ENCODE measurements at places on chromosomes 5 and 9. TPM values are rescaled to one million over a fixed set of nuclear protein-coding genes. Genes with fewer than 3 reads are reported as not detected.

- H3K27ac ChIP-seq, result no peak within 1 kb of the TSS
- H3K4me1 ChIP-seq, result peaks cover 12% of the 10 kb centered on the region
- no peaks in the 10 kb centered on the region for H3K36me3 ChIP-seq
- H3K27me3 ChIP-seq, result no peaks in the 10 kb centered on the region
- H3K4me3 ChIP-seq, result peak within 1 kb of the TSS; percentile 76
- DNase-seq, result no peak
Measured at GRCh38 chr5:81393783-81394718, at the start of gene ACOT12. Gene ACOT12 (minus strand): TSS chr5:81394134. CDS start chr5:81394114, 20 bp downstream.

DNA sequence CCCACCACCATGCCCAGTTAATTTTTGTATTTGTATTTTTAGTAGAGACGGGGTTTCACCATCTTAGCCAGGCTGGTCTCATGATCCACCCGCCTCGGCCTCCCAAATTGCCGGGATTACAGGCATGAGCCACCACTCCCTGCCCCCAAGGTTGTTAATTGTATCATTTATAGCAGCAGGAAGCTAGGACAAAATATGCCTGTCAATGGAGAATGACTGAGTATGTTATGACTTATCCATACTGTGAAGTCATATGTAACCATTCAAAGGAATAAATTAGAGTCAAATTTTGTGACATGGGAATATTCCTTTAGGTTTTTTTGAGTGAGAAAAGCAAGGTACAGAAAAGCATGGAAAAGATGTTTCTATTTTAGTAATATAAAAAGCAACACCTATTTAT is 3.9 kb upstream of the DAB2 start:
- no peak overlapping the region for H3K27ac ChIP-seq
- no peaks in the 10 kb centered on the region for H3K36me3 ChIP-seq
- peaks cover 20% of the 10 kb centered on the region for H3K4me1 ChIP-seq
- no peak overlapping the region for H3K4me3 ChIP-seq
- DNase-seq, result no peak

C9orf85 gene
- 8.4 TPM for total RNA-seq

KLHL3 gene
- 12.8 TPM for total RNA-seq

- H3K4me3 ChIP-seq, result no peak overlapping the region
- peaks cover 6% of the 10 kb centered on the region for H3K4me1 ChIP-seq
- no peaks in the 10 kb centered on the region for H3K27me3 ChIP-seq
Measured at GRCh38 chr9:133169102-133169501, 5.4 kb upstream of the GBGT1 start.

CARTPT gene
- not detected for total RNA-seq

SPINK6 gene
- total RNA-seq, result not detected

DNA sequence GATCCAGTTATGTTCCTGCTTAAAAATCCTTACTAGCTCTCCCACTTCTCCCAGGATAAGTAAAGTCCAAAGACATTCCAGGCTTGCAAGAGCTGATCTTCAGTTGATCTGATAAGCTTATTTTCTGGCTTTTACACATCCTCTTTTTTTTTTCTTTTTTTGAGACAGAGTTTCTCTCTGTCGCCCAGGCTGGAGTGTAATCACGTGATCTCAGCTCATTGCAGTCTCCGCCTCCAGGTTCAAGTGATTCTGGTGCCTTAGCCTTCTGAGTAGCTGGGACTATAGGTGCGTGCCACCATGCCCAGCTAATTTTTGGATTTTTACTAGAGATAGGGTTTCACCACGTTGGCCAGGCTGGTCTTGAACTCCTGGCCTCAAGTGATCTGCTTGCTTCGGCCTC is 37.3 kb upstream of the PTPN3 start:
- no peak overlapping the region for H3K27ac ChIP-seq
- no peak for DNase-seq

DNA sequence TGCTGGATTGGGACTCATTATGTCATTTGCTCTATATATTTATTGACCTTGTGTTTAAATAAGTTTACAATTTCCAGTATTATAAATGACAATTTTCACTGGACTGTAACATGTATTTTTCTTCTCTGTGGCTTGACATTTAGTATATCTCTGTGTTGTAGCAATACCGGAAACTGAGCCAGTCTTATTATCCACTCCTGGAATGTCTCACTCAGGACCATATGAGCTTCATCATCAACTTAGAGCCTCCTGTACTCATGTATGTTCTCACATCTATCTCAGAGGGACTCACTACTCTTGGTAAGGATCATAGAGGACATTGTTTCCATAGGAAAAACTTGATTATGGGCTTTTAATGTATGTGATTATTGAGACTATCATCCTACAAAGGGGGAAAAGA is 66.5 kb upstream of the TLX3 start:
- no peak for DNase-seq
- no peaks in the 10 kb centered on the region for H3K27me3 ChIP-seq
- H3K4me1 ChIP-seq, result peaks cover 8% of the 10 kb centered on the region
- H3K27ac ChIP-seq, result no peak overlapping the region
- H3K36me3 ChIP-seq, result no peaks in the 10 kb centered on the region
- no peak overlapping the region for H3K4me3 ChIP-seq

DNA sequence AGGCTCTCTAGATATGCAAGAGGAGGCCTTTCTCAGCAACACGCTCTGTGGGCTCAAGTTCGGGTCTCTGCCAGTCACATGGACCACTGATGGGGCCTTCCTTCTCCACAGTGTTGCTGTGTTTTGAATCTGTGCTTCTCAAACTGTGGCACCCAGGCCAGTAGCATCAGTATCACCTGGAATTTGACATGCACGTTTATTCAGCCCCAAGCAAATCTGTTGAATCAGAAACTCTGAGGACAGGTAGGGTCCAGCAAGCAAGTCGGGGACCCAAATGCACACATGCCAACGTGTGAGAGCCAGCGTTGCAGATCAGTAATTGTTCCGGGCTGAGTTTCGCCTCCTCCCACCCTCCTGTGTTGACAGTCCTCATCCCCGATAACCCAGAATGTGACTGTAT is 502.6 kb downstream of the IRX1 start:
- no peak overlapping the region for H3K4me3 ChIP-seq
- DNase-seq, result no peak
- no peak overlapping the region for H3K27ac ChIP-seq
- H3K36me3 ChIP-seq, result no peaks in the 10 kb centered on the region

DNA sequence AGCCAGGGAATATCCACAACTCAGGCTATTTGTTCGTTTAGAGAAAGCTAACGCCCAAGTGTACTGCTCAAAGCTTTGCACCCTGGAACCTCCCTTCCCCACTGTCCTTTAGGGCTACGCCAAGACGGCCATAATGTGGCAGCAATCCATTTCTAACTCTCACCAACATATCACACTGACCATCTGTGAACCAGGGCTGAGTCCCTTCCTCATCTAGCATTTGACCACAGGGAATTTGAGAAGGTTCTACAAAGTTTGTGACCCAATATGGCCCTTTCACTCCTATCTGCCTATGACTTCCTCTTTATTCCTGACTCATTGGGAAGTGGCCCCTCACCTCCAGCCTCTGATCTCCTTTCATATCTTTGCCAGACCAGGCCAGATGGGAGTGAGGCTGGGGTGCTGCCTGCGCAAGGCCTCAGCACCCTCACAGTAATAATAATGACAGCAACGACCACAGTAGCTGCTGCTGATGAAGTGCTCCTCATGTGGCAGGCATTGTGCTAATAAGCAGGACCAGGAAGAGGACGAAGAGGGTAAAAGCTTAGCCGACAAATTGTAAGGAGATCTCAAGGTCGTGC is 9.3 kb upstream of the ARAP3 start:
- no peaks in the 10 kb centered on the region for H3K36me3 ChIP-seq
- no peak for DNase-seq
- no peaks in the 10 kb centered on the region for H3K4me1 ChIP-seq
- no peak overlapping the region for H3K27ac ChIP-seq
- no peak overlapping the region for H3K4me3 ChIP-seq

DNA sequence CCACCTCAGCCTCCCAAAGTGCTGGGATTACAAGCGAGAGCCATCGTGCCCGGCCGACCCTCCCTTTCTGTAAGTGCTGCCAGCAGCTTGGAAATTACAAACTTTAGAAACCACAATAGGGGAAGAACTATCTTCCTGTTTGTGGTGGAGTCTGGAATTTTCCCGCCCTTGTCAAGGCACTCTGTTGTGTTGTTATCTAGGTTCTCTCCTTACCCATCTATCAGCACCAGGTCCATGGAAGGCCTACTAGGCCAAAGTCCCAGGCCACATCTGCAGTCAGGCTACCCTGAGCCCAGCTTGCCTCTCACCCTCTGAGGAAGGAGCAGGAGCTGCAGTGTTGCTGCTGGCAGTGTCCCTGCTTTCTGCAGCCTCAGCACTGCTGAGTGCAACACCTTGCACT is 214.9 kb downstream of the MCTP1 start:
- no peak for DNase-seq
- no peaks in the 10 kb centered on the region for H3K36me3 ChIP-seq
- H3K4me3 ChIP-seq, result no peak overlapping the region
- H3K4me1 ChIP-seq, result no peaks in the 10 kb centered on the region
- no peak overlapping the region for H3K27ac ChIP-seq

- H3K4me3 ChIP-seq, result no peak overlapping the region
- H3K4me1 ChIP-seq, result peaks cover 3% of the 10 kb centered on the region
- no peak overlapping the region for H3K27ac ChIP-seq
- H3K36me3 ChIP-seq, result peaks cover 2% of the 10 kb centered on the region
- no peaks in the 10 kb centered on the region for H3K27me3 ChIP-seq
Measured at GRCh38 chr5:146291421-146292074, 47.1 kb upstream of the POU4F3 start.

GRCh38 chr9:117714282-117714681 is 10.1 kb downstream of the TLR4 start:
- H3K36me3 ChIP-seq, result peaks cover 38% of the 10 kb centered on the region
- H3K4me1 ChIP-seq, result peaks cover 17% of the 10 kb centered on the region
- H3K4me3 ChIP-seq, result no peak overlapping the region
- H3K27ac ChIP-seq, result no peak overlapping the region

- H3K27me3 ChIP-seq, result no peaks in the 10 kb centered on the region
- peaks cover 5% of the 10 kb centered on the region for H3K4me1 ChIP-seq
- DNase-seq, result no peak
- no peak overlapping the region for H3K4me3 ChIP-seq
- H3K36me3 ChIP-seq, result no peaks in the 10 kb centered on the region
Measured at GRCh38 chr5:124461157-124461556, 285.3 kb downstream of the ZNF608 start.

KIF24 gene
- 1.1 TPM for total RNA-seq

GRCh38 chr5:180639741-180640610 is 9.4 kb downstream of the FLT4 start:
- DNase-seq, result no peak
- no peaks in the 10 kb centered on the region for H3K4me1 ChIP-seq
- H3K27ac ChIP-seq, result no peak overlapping the region
- no peak overlapping the region for H3K4me3 ChIP-seq

DNA sequence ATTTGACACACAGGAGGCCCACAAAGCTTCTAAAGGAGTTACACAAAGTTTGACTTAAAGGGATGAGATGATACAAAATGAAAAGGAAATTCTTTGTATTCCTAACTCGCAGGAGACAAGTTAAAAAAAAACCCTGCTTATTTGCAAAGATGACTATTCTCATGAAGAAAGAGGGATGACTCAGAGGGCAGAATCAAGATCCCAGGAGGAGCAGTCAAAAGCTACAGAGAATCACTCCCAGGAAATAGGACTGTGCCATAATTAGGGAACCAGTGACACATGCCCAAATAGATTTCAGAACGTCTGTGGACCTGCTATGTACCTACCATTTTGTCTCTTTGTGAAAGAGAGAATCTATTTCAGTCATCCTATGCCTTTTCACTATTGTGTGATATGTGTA is 103.5 kb upstream of the ARRDC3 start:
- H3K27ac ChIP-seq, result no peak overlapping the region
- DNase-seq, result no peak
- H3K27me3 ChIP-seq, result no peaks in the 10 kb centered on the region

PRUNE2 gene
- 360 TPM for total RNA-seq

FOXD4L6 gene
- not detected for total RNA-seq

GRAMD2B gene
- total RNA-seq, result 59.3 TPM

DNA sequence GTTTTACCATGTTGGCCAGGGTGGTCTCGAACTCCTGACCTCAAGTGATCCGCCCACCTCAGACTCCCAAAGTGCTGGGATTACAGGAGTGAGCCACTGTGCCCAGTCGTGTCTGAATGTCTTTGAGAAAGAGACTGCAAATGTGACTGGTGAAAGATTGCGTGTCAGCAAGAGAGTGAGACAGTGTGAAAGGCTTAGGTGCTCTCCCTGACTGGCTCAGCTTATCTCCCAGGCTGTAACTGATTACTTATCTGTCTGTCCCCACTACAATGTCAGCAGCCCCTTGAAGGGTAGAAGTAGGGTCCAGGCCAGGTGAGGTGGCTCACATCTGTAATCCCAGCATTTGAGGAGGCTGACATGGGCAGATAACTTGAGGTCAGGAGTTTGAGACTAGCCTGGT is 3.4 kb upstream of the FGFR4 start:
- H3K4me1 ChIP-seq, result peaks cover 10% of the 10 kb centered on the region
- H3K4me3 ChIP-seq, result no peak overlapping the region
- DNase-seq, result no peak
- H3K36me3 ChIP-seq, result no peaks in the 10 kb centered on the region
- H3K27me3 ChIP-seq, result peaks cover 5% of the 10 kb centered on the region

IL13 gene
- total RNA-seq, result 2.8 TPM

- no peak for DNase-seq
- peak overlapping the region; percentile 87 for H3K27ac ChIP-seq
- H3K4me3 ChIP-seq, result peak overlapping the region; percentile 65
- no peaks in the 10 kb centered on the region for H3K27me3 ChIP-seq
- H3K36me3 ChIP-seq, result no peaks in the 10 kb centered on the region
Measured at GRCh38 chr9:13568405-13568804, 288.9 kb upstream of the MPDZ start.

PRDM9 gene
- total RNA-seq, result not detected

DNA sequence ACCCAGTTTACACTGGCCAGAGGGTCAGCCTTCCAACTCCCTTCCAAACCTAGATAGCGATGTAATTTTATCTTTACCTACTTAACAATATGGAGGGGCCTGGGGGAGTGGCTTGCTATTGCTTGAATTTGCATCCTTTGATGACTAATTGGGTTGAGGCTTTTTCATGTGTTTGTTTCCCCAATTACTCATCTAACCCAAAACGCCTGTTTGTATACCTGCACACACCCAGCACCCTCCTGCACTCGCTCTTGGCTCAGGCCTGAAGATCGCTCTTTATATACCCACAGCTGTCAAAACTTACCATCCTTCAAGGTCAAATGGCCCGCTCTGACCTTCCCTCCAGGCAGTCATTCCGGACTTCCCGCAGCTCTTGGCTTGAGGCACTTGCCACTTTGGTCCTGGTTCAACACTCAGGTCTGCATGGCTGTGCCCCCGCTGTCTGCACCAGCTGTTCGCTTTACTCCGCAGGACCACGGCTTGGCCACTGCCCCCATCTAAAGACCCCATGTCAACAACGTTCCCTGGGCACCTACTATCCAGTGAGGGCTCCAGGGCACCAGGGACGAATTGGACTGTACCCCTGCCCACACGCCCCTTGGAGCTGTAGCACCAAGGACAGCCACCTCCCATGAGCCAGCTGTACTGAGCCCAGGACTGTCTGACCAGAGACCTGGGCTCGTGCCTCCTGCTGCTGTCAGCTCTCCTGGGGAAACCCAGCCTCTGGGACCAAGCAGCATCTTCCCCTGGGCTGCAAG is 76.1 kb upstream of the ADAMTS2 start:
- no peak overlapping the region for H3K4me3 ChIP-seq
- no peaks in the 10 kb centered on the region for H3K36me3 ChIP-seq
- no peak overlapping the region for H3K27ac ChIP-seq
- no peaks in the 10 kb centered on the region for H3K27me3 ChIP-seq
- H3K4me1 ChIP-seq, result no peaks in the 10 kb centered on the region
- no peak for DNase-seq

- DNase-seq, result no peak
- H3K27ac ChIP-seq, result no peak overlapping the region
- no peaks in the 10 kb centered on the region for H3K36me3 ChIP-seq
- H3K27me3 ChIP-seq, result no peaks in the 10 kb centered on the region
- H3K4me3 ChIP-seq, result no peak overlapping the region
Measured at GRCh38 chr9:86600291-86600690, 246.1 kb upstream of the TUT7 start.

Data from thoracic aorta (tissue), 2 donors.